Natural killer cell treated with Interleukin-12 subunit alpha and Interleukin-12 subunit beta and Interleukin-15 and Interleukin-18, amount 100 ng/mL, for 72 hours (primary cell): ENCODE measurements at places on chromosomes 13 and 19.

GRCh38 chr13:27036236-27036981 is 135.2 kb downstream of the USP12 start:
- H3K4me3 ChIP-seq, result no peak overlapping the region
- no peaks in the 10 kb centered on the region for H3K36me3 ChIP-seq
- H3K27ac ChIP-seq, result no peak overlapping the region
- no peak for DNase-seq
- peaks cover 12% of the 10 kb centered on the region for H3K4me1 ChIP-seq

DNA sequence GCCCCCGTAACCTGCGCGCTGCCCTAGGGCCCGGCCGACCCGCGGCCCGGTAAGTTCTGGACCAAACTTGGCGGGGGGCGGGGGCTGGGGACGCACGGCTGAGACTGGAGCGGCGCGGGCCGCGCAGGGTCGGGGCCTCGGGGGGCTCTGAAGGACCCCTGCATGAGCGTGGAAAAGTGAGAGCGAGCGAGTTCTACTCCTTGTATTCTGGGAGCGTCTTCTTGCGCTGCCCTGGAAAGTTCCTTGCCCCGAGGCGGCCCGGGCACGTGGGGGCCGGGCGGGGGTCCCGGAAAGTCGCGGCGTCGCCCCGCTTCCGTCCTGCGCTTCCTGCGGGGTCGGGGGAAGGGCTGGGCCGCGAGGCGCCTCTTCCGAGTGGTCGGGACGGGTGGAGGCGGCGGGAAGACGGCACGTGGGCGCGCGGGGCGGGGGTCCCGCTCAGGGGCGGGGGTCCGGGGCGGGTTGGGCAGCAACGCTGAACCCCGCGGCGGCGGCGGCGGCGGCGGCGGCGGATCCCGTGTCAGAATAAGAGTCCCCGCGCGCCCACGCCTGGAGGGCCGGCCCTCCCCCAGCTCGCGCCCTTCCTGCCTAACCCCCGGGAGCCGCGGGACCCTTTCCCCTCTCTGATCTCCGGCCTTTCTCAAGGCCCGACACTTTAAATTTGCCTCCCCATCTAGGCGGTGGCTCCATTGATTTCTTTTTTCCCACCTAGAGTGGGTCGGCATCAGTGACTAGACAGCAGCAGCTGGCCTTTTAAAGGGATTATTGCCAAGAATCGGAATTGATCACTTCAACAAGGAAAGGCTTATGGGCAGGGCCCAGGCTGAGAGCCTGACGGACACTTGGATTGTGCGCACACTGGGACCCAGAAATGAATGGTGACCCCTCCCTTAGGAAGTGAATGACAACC is 749 bp downstream of the GATAD2A start:
- no peaks in the 10 kb centered on the region for H3K36me3 ChIP-seq
- peak overlapping the region; percentile 94 for H3K27ac ChIP-seq
- peak overlapping the region; percentile 95 for H3K4me3 ChIP-seq
- DNase-seq, result peak; percentile 81
- H3K4me1 ChIP-seq, result peaks cover 73% of the 10 kb centered on the region

DNA sequence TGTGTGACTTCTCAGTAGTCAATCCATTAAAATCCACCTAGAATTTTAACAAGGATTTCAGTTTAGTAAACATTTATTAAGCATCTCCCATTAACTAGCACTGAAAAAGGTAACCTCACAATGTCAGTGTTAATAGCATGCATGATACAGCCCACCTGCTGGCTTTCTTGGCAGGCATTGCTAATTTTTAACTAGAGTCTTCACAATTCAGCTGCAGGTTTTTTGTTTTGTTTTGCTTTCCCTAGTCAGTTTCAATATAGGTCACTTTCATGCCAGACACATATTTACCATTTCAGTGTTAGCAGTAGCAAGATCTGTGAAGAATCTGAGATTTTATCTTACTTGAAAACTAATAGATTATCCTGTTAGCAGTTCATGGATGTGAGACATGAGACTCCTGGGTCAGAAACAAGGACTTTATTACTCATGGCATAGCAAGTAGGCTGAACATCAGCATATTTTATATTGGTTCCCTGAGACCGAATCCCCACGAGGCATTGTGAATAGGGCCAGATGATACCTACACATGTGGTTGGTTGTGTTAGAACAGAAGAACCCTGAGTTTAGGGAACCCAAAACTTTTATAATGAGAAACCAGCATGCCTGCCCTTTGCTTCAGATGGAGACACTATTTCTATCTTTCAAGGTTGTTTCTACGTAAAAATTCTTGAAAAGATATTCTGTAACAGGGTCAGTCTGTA is 198.0 kb upstream of the HTR2A start:
- no peaks in the 10 kb centered on the region for H3K36me3 ChIP-seq
- H3K27ac ChIP-seq, result no peak overlapping the region
- no peak for DNase-seq
- peaks cover 4% of the 10 kb centered on the region for H3K27me3 ChIP-seq

- H3K36me3 ChIP-seq, result no peaks in the 10 kb centered on the region
- no peak for DNase-seq
- no peaks in the 10 kb centered on the region for H3K27me3 ChIP-seq
- H3K4me3 ChIP-seq, result no peak overlapping the region
- H3K27ac ChIP-seq, result no peak overlapping the region
Observed at GRCh38 chr19:9078651-9079050, 8.2 kb upstream of the OR1M1 start.

DNA sequence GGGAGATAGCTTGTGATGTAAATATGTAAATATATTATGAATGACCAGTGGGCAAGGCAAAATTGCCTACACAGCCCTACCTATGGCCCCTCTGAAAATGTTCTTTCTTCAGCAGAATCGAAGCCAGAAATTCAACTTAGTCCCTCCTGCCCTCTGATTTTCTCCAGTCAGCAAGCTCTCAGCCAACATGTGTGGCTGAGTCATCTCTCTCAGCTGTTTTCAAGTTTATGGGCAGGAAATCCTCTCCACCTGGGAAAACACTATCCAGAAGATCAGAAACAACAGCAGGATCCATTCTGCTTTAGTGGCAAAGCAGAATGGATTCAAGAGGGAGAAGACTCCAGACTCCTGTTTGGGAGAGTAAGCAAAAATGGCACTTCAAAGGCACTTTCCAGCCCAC is 8.9 kb upstream of the ZNF527 start:
- peaks cover 60% of the 10 kb centered on the region for H3K36me3 ChIP-seq
- H3K4me1 ChIP-seq, result no peaks in the 10 kb centered on the region
- no peaks in the 10 kb centered on the region for H3K27me3 ChIP-seq

DNA sequence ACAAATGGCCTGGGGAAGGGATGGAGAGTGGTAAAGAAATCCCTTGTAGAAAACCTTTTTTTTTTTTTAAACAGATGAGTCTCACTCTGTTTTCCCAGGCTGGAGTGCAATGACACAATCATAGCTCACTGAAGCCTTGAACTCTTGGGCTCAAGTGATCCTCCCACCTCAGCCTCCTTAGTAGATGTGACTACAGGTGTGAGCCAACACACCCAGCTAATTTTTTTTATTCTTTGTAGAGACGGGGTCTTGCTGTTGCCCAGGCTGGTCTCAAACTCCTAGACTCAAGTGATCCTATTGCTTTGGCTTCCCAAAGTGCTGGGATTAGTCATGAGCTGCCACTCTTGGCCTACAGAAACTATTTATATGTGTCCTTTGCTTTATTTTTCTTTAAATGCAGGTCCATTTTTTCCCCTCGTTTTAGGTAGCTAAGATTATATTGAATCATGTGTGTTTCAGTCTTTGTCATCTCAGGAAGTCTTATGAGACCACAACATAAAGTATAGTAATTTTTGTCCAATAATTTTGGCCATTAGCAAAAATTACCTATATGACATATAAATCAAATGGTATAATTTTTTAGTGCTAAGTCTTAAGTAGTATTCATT is 10.5 kb downstream of the LPAR6 start:
- H3K27me3 ChIP-seq, result no peaks in the 10 kb centered on the region
- peak overlapping the region; percentile 82 for H3K4me3 ChIP-seq
- H3K4me1 ChIP-seq, result peaks cover 42% of the 10 kb centered on the region
- no peak for DNase-seq

- H3K36me3 ChIP-seq, result no peaks in the 10 kb centered on the region
- H3K4me1 ChIP-seq, result peaks cover 14% of the 10 kb centered on the region
- peak overlapping the region; percentile 31 for H3K27ac ChIP-seq
- DNase-seq, result no peak
- no peaks in the 10 kb centered on the region for H3K27me3 ChIP-seq
- peak overlapping the region; percentile 74 for H3K4me3 ChIP-seq
Observed at GRCh38 chr19:48510421-48511268, 990 bp downstream of the LMTK3 start.

- peaks cover 39% of the 10 kb centered on the region for H3K27me3 ChIP-seq
- no peak overlapping the region for H3K27ac ChIP-seq
- H3K36me3 ChIP-seq, result no peaks in the 10 kb centered on the region
- DNase-seq, result no peak
- H3K4me3 ChIP-seq, result no peak overlapping the region
Observed at GRCh38 chr13:102940143-102940542, 94.3 kb downstream of the ERCC5 start.

DNA sequence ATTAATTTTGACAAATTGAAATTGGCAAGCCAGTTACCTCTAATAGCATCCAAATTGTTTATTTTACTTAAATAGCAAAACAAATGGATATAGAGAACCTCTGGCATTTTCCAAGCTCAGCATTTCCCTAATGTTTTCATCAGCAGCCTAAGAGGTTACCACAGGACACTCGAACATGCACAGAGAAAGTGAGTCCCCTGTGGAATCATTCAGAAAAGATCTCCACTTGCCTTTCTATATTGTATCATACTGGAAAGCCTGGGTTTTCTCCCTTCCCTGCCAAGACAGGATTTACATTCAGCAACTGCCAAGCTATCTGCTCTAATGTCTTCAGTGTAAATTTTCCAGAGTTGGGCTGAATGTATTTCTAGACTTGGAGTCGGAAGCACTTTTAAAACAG is 188.9 kb downstream of the KCTD12 start:
- no peaks in the 10 kb centered on the region for H3K36me3 ChIP-seq
- DNase-seq, result no peak
- H3K4me3 ChIP-seq, result no peak overlapping the region
- H3K27ac ChIP-seq, result no peak overlapping the region

DNA sequence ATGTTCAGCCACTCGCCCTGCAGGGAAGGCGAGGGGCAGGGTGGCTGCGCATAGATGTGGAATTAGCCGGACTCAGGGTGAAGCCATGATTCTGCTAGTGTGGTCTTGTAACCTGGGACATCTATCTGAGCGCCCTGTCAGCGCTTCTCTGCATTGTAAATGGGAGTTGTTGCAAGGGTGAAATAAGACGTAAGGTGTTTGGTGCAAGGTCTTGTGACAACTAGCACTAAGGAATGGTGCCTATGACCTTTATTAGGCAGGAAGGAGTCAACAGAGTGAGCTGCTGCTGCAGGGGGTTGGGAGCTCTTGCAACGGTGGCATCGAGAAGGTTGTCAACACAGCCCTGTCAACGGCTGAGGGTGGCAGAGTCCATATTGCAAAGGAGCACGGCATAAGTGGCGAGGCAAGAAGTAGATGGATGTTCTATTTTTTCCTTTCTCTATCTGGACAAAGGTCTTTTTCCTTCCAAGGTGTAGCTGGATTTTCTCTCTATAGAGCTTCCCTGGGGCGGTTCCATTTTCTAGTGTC is 49.3 kb downstream of the IRS2 start:
- H3K27me3 ChIP-seq, result peaks cover 31% of the 10 kb centered on the region
- no peaks in the 10 kb centered on the region for H3K36me3 ChIP-seq
- peaks cover 8% of the 10 kb centered on the region for H3K4me1 ChIP-seq

- H3K36me3 ChIP-seq, result no peaks in the 10 kb centered on the region
- H3K4me1 ChIP-seq, result no peaks in the 10 kb centered on the region
- no peak for DNase-seq
- peaks cover 15% of the 10 kb centered on the region for H3K27me3 ChIP-seq
- H3K4me3 ChIP-seq, result no peak overlapping the region
- no peak overlapping the region for H3K27ac ChIP-seq
Observed at GRCh38 chr13:106464076-106464475, 71.4 kb downstream of the EFNB2 start.

DNA sequence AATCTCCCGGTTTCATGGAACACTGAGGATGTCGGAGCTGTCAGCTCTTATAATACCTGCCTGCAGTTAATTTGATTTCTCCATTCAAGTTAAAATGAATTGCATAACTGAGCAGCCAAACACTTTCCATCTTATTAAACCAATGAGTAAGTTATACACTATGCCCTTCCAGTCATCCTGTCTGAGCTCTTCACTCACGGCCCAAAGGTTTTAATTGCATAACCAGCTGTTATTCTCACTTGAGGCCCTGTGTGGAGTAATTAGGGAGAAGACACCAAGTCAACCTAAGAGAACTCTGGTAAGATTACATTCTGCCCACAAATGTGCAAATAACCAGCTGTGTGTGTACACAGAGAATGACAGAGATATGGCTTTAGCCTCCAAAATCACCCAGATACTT is 303.5 kb downstream of the TBC1D4 start:
- DNase-seq, result no peak
- peaks cover 3% of the 10 kb centered on the region for H3K27me3 ChIP-seq
- H3K27ac ChIP-seq, result no peak overlapping the region

GRCh38 chr19:45076029-45076850 is at the start of gene ZNF296:
TSS of gene ZNF296 (minus strand) at chr19:45076478. CDS start at chr19:45076373, 105 bp downstream.
- no peaks in the 10 kb centered on the region for H3K27me3 ChIP-seq
- peak within 1 kb of the TSS; percentile 83 for H3K4me3 ChIP-seq
- no peaks in the 10 kb centered on the region for H3K36me3 ChIP-seq
- peak within 1 kb of the TSS; percentile 78 for H3K27ac ChIP-seq
- peaks cover 31% of the 10 kb centered on the region for H3K4me1 ChIP-seq
- peak; percentile 88 for DNase-seq

DNA sequence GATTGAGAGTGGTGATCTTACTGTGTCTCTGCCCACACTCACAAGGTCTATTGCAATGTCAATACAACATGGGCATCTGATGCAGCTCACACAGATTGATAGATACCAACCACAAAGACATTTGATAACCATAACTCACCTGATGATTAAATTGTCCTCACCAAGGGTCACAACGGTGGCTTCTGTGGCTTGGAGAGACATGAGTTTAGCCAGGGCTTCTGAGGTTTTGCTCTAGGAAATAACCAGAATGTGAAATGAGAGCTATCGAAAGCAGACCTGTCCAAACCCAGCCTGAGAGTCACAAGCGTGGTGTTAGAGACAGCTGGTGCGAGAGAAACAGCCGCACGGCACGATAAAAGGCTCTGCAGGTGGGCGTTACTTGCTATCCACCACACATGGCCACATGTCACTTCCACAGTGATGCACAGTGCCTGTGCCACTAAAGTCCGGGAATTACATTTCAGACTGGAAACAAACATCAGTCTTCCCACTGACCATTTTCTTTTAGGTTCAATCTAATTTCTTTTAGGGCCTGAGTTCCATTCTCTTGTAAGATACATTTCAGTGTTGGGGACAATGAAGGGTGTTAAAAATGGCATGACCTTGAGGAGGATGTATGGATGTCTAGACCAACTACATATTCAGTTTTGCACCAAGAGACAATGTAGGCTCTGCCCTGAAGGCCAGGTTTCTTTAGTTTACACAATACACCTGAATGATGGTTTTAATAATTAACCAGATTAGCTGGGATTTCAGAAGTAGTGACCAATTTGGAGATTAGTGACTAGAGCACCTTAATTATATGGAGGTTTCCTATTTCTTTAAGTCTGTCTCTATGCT is 53.7 kb downstream of the ATP7B start:
- DNase-seq, result no peak
- H3K4me1 ChIP-seq, result peaks cover 29% of the 10 kb centered on the region
- peaks cover 6% of the 10 kb centered on the region for H3K27me3 ChIP-seq
- no peak overlapping the region for H3K27ac ChIP-seq
- H3K4me3 ChIP-seq, result no peak overlapping the region
- H3K36me3 ChIP-seq, result no peaks in the 10 kb centered on the region

- peaks cover 12% of the 10 kb centered on the region for H3K36me3 ChIP-seq
- no peak overlapping the region for H3K27ac ChIP-seq
- no peak for DNase-seq
- H3K4me1 ChIP-seq, result peaks cover 6% of the 10 kb centered on the region
- no peak overlapping the region for H3K4me3 ChIP-seq
Observed at GRCh38 chr19:40704491-40705361, 12.0 kb downstream of the COQ8B start.

GRCh38 chr19:39276740-39277139 is 8.5 kb downstream of the IFNL2 start:
- H3K36me3 ChIP-seq, result no peaks in the 10 kb centered on the region
- no peaks in the 10 kb centered on the region for H3K27me3 ChIP-seq
- no peaks in the 10 kb centered on the region for H3K4me1 ChIP-seq
- no peak overlapping the region for H3K27ac ChIP-seq
